Hematopoietic multipotent progenitor cell (in vitro differentiated cells): ENCODE measurements at places on chromosomes 6 and 20.

- no peak for DNase-seq
These were observed 2.8 kb downstream of the CITED2 start for GRCh38 chr6:139371421-139372203.

DNA sequence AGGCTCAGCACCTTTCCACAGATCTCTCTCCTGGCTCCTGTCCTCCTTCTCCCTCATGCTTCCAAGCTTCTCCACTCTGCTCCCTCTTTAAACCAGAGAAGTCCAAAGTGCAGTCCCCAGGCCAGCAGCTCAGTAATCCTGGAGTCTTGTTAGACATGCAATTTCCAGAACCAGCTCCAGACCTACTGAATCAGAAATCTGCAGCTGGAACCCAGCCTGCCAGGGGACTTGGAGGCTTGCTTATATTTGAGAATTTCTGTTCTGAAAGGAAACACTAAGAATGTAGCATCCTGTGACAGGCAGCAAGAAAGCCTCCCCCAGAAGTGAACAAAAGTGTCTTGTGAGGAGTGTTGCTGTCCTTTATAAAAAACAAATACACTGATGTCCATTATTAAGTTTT lies 438.1 kb downstream of the BCKDHB start:
- no peak for DNase-seq

- DNase-seq, result no peak
These were observed 37.4 kb downstream of the HIVEP2 start for GRCh38 chr6:142907544-142907943.

- no peak for DNase-seq
These were observed 25.2 kb downstream of the TNFAIP3 start for GRCh38 chr6:137892271-137892708.

- DNase-seq, result no peak
These were observed 261.6 kb downstream of the NRN1 start for GRCh38 chr6:5745081-5745480.

GRCh38 chr20:20711413-20711812 lies 1.0 kb downstream of the RALGAPA2 start:
- no peak for DNase-seq
